ENCODE measurements at places on chromosomes 7 and 10.

DNA sequence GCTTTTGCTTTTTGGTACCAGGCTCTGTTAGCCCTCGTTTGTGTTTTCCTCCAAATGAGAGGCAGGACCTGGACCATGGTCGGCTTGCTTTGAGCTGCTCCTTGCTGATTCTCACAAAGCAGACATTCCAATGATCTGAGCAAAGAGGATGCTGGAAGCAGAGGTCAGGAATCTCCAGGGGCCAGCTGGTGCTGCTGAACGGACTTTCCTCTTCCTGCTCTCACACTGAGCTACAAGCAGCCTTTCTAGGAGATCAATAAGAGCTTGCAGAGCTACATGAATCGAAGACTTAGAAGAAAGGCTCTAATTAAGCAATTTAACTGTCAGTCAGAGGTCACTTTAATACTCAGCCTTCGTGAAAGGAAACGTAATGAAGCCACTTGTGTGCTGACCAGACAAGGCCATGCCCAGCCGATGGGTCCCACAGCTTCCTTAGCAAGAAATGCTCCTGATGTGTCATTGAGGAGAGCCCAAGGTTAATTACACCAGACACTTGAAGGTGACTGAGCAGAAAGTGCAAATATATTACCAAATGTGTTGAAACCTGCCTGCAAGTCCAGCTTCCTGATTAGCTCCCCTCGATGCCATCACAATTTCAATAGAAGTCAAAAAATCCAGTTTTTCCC is 151.3 kb upstream of the RSU1 start:
- DNase-seq = no peak

DNA sequence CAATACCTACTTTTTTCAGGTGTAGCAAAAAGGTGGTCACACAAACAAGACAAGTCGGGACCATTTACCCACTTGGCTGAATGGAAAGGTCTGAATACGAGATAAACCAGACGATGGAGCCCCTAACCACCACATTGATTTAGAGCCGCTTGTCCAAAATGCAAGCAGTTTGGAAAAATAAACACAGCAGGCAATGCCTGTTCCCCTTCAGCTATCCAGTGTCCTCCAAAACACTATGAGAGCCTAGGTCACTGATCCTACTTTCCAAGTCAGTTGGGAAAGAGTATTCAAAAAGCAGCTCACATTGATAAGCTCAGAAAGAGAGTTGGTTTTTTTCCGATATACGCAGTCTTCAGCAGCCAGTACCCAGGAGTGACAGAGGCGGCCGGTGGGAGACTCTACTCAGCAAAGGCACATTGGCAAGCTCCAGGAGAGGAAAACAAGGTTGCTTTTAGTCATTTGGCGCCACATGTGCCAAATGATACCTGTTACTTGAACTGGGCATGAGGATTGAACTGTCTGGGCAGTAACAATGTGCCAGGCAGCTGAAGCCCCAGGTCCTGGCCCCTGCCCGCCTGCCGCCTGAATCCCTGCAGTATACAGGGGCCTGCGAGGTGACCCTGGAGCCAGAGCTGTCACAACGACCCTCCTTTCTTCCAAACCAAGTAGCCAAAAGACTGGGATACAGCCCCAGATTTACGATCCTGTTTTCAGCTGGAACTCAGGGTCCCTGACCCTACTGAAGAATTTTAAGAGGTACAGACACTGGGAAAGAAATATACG is 109.8 kb downstream of the PIP4K2A start:
- DNase-seq = no peak

DNA sequence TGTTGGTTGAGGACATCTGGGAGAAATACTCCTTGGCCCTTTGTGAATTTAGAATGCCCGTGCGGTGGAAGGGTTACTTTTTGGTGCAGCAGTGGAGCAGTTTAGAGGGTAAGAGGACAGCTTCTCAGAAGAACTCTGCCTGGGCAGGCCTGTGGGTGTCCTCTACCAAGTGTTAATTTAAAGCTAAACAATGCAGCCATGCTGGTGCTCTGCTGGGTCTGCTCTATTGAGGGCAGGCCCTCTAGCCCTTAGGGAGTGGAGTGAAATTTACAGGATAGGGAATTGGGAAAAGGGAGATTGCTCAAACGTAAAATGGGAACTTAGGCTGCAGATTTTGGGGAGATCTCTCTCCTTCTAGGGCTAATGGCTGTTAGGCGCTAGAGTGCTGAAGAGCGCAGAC is 22.1 kb downstream of the BLNK start:
- DNase-seq = no peak

DNA sequence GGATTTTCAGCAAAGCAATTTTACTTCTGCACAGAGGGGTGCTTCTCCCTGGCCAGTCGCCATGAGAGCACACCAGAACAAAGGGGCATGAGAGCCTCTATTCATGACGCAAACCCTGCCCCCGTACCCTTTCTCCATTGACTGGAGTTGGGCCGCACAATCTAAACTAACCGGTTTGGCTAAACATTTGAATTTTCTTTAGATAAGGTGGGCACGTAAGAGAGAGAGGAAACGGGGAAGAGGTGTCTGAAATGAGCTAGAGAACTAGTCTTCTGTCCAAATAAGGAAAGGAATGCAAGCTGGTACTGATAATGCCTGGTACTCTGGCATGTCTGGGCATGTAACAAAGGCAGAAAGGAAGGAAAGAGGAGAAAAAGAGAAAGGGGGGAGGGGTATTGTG is 13.2 kb upstream of the SCIN start:
- DNase-seq = no peak

- DNase-seq = no peak
These were observed 5.3 kb upstream of the DENND10 start for GRCh38 chr10:119098576-119098975.

- no peak for DNase-seq
These were observed 370.2 kb downstream of the PPP1R3A start for GRCh38 chr7:113548561-113548960.

DNA sequence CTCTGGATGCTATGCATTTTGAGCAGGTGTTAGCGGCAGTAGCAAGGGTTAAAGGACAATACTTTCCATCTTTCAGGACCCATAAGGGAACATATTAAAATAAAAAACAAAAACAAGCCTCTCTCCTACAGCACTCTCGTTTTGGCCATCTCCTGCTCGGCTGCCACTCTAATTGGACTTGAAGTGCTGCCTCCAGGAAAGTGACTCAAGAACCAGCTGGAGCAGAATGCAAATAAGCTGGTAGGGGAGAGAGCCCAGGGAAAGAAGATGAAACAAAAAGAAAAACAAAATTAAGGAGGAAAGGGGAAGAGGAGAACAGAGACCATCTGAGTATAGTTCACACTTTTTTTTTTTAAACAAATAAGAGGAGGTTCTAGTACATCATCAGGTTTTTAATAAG is 65.6 kb downstream of the HBP1 start:
- no peak for DNase-seq

DNA sequence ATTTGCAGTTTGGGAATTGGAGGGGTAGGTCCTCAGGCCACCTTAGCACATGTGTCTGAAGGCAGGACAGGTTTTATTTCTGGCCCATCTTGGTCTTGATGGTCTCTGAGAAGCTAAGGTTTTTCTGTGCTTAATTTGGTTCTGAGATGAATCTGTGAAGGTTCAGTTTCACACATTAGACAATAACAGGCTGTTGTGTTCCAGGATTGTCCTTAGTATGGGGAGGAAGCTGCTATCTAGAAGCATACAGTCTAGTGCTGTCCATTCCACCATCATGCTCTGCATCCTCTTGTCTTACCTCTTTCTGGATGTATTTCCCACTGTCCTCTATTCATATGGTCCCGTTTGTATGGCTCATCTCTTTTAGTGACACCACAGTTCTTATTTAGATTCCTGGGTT is 7.1 kb downstream of the UBE2D1 start:
- DNase-seq = no peak

GRCh38 chr10:77887631-77888355 is 38.8 kb downstream of the DLG5 start:
- DNase-seq = peak; percentile 17

- no peak for DNase-seq
These were observed 47.2 kb upstream of the ZRANB1 start for GRCh38 chr10:124894569-124895215.

GRCh38 chr7:35430547-35431153 is 176.8 kb upstream of the TBX20 start:
- DNase-seq = peak; percentile 49

DNA sequence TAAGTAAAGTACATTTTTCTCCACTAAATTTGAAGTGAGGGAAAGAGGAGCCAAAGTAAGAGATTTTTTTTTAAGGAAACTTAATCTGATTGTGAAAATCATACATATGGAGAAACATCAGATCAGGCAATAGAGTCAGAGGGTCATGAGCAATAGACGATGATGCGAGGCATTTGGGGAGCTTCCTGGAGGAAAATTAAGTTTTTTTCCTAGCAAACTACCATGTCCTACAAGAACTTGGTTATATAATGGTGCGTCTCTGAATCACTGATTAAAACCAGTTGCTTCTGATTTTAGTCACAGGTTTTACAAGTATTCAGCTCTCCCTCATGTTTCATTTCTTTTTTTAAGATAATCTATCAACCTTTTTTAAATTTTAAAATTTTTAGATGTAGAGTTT is 52.1 kb upstream of the MTURN start:
- no peak for DNase-seq

- DNase-seq = no peak
These were observed 348.9 kb upstream of the NPSR1 start for GRCh38 chr7:34309116-34309515.

- DNase-seq = no peak
These were observed 341.1 kb downstream of the PARD3 start for GRCh38 chr10:34474009-34474376.

DNA sequence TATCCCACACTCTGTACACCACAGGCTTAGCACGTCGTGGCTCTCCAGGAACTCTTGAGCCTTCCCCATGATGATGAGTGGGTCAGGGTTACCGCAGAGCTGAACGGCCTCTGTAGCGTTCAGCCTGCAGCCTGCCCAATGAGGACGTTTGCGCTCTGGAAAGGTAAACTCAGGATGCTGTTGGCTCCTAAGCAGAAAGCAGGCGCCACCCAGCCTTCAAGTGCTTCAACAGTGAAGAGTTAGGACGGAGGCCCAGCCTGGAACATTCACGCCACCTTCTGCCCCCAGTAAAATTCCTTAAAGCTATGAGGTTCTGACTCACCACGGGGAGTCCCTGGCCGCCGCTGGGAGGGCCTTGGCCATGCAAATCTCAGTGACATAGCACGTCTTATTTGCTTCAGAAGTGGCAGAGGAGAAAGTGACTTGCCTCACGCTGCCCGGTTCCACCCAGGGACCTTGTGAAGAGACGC is 161.5 kb upstream of the SH2B2 start:
- no peak for DNase-seq

- DNase-seq = no peak
These were observed 7.8 kb downstream of the LIPF start for GRCh38 chr10:88672041-88672440.

- peak; percentile 13 for DNase-seq
These were observed 23.6 kb upstream of the ITGB8 start for GRCh38 chr7:20307119-20307518.

GRCh38 chr10:79022565-79023230 is 46.1 kb upstream of the ZMIZ1 start:
- DNase-seq = peak; percentile 61

GRCh38 chr10:612696-613095 is 76.8 kb downstream of the DIP2C start:
- DNase-seq = no peak

GRCh38 chr7:34760271-34760670 is 102.3 kb downstream of the NPSR1 start:
- no peak for DNase-seq

All from hematopoietic multipotent progenitor cell treated with erythropoietin and hydrocortisone succinate and interleukin-3 and kit ligand, for 4 days (in vitro differentiated cells).